ENCODE measurements at places on chromosomes 4 and X. TPM values are rescaled to one million over a fixed set of nuclear protein-coding genes. Genes with fewer than 3 reads are reported as not detected.
A peak's percentile ranks its signal among the peaks of the same experiment; 100 is the strongest.

DNA sequence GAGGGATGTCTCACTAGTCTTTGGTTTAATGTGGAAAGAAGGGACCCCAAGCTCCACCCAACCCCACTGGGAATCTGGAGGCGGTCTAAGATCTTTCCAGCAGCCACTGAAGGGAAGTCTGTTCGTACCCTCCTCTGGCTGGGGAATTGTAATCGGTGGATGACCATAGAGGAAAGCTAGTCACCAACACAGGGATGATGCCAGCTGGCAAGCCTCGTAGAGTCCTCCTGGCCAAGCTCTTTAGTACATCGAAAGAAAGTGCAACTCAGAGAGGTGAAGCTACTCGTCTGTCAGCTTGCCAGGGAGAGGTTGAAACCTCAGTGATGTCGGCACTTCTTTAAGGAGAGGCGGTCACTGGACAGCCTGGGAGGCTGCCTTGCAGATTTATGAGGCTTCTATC, 58.7 kb downstream of the MAMLD1 start:
- no peaks in the 10 kb centered on the region for H3K36me3 ChIP-seq
- no peak for DNase-seq
- H3K27ac ChIP-seq: no peak overlapping the region

GRCh38 chr4:2962614-2963174, 512 bp downstream of the NOP14 start:
- peak overlapping the region; percentile 54 for H3K4me3 ChIP-seq
- peak; percentile 57 for DNase-seq
- peaks cover 23% of the 10 kb centered on the region for H3K4me1 ChIP-seq

GRCh38 chrX:137549073-137549472, 16.9 kb upstream of the ZIC3 start:
- H3K36me3 ChIP-seq: no peaks in the 10 kb centered on the region
- no peak for DNase-seq
- H3K27ac ChIP-seq: no peak overlapping the region
- peaks cover 10% of the 10 kb centered on the region for H3K27me3 ChIP-seq

- H3K27ac ChIP-seq: no peak overlapping the region
- no peaks in the 10 kb centered on the region for H3K36me3 ChIP-seq
- DNase-seq: no peak
- H3K27me3 ChIP-seq: no peaks in the 10 kb centered on the region
- no peak overlapping the region for H3K4me3 ChIP-seq
- H3K4me1 ChIP-seq: no peaks in the 10 kb centered on the region
These were observed 556.8 kb upstream of the LCORL start for GRCh38 chr4:18578307-18578706.

GRCh38 chrX:44155126-44155525, 181.9 kb upstream of the NDP start:
- H3K4me3 ChIP-seq: no peak overlapping the region
- DNase-seq: no peak
- H3K27me3 ChIP-seq: no peaks in the 10 kb centered on the region
- no peaks in the 10 kb centered on the region for H3K4me1 ChIP-seq

GRCh38 chr4:71110499-71110898, 117.0 kb downstream of the DCK start:
- no peaks in the 10 kb centered on the region for H3K36me3 ChIP-seq
- no peak overlapping the region for H3K4me3 ChIP-seq
- H3K27ac ChIP-seq: no peak overlapping the region
- no peaks in the 10 kb centered on the region for H3K4me1 ChIP-seq
- no peak for DNase-seq

EPGN gene
- total RNA-seq: not detected

DNA sequence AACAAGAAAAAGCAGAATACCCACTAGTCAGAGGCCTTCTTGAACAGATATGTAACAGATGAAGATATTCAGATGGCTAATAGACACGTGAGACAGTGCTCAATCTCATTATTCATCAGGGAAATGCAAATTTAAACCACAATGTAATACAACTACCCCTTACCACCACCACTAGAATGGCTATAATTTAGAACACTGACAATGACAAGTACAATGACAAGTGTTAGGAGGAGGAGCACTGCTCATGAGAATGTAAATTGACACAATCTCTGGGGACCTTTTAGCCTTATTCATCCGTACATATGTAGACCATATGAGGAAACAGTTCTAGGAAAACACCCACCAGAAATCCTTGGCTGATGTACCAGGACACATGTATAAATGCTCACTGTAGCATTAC, 13.1 kb downstream of the ZNF81 start:
- H3K27ac ChIP-seq: no peak overlapping the region
- H3K36me3 ChIP-seq: peaks cover 11% of the 10 kb centered on the region
- no peak for DNase-seq
- H3K4me3 ChIP-seq: no peak overlapping the region
- no peaks in the 10 kb centered on the region for H3K4me1 ChIP-seq

DNA sequence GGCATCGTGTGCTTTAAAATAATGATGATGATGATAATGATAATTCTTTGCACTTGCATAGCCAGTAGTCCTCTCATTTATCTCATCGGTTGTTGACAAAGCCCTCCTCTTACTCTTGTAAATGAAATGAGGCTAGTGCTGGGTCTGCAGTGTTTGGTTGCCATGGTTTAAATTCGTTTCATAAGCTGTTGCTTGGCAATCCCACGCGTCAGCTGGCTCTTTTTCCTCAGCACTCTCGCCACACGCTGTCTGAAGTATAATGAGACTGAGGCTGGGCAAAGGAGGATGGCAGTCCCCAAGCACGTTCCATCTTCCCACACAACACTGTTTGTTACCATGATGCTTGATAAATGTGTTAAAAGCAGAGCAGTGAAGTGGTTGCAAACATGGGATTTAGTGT, 15.5 kb downstream of the PAGE4 start:
- H3K36me3 ChIP-seq: no peaks in the 10 kb centered on the region
- H3K27me3 ChIP-seq: no peaks in the 10 kb centered on the region
- no peak overlapping the region for H3K27ac ChIP-seq
- DNase-seq: no peak
- no peaks in the 10 kb centered on the region for H3K4me1 ChIP-seq

DNA sequence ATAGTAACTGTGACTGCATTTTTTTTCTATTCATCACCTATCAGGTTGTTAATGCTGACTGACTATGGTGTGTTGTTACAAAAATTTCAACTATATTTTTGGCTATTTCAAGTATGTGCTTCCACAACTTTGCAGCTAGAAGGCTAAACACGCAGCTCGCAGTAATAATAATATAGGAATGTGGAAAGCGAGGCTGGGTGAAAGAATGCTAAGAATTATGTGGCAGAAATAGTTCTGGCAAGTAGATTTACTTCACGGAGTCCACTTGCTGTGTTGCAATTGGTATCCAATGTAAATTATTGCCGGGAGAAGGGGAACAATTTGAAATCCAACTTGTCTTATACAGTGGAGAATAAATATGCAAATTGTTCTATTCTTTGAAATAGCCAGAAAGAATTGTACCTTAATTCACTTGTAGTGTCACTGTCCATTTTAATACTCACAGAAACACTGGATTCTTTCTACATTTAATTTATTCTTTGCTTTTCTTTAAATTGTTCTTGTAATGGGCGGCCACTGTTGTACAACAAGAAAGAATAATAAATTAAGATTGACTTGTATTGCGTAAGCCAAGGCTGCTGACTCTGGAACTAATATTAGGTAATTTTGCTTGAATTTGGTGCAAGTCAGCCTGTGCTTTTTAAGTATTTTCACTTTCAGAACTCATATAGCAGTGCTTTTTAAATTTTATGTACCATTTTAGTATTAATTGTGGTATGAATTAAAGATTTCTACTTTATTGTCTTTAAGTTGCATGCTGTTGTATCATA, 154.9 kb downstream of the FRMPD4 start:
- no peaks in the 10 kb centered on the region for H3K36me3 ChIP-seq
- no peak overlapping the region for H3K4me3 ChIP-seq

- no peak overlapping the region for H3K4me3 ChIP-seq
- H3K27ac ChIP-seq: no peak overlapping the region
- no peaks in the 10 kb centered on the region for H3K36me3 ChIP-seq
- no peaks in the 10 kb centered on the region for H3K4me1 ChIP-seq
These were observed 19.7 kb downstream of the SHROOM2 start for GRCh38 chrX:9805956-9806355.

DNA sequence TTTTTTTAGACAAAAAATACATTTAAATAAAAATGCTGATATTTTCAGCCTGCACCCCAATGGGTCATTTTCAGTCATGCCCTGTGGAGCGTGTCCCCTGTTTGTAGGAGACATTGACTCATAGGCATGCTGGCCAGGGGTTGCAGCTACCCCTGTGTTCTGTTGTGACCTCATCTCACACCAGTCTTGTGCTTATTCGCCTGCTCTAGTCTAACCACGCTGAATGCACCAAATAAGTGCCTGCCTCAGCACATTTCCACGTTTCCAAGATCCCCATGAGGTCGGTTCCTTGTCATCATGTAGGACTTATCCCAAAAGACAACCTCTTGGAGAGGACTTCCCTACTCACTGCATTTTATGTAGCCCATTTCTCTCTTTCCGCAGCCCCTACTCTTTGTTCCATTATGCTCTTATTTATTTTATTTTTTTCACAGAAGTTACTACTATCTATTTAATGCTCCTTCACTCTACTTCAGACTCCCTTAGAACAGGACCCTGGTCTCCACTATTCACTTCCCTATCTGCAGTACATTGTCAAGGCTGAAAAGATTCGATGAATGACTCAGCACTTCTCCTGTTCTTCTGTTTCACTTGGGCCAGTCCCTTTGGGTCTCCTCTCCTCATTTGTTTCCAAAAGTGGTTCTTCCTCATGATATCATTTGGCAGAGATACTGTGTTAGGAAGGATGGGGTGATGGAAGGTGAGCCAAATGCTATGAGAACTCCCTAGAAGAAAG, 109.7 kb downstream of the MSL3 start:
- no peaks in the 10 kb centered on the region for H3K36me3 ChIP-seq
- H3K4me3 ChIP-seq: no peak overlapping the region
- no peak overlapping the region for H3K27ac ChIP-seq
- no peak for DNase-seq
- no peaks in the 10 kb centered on the region for H3K27me3 ChIP-seq

C4orf50 gene
- 0.15 TPM for total RNA-seq

PNMA6F gene
- not detected for total RNA-seq

GRCh38 chrX:77917294-77917933, 6.9 kb downstream of the ATP7A start:
- no peak for DNase-seq
- H3K27me3 ChIP-seq: no peaks in the 10 kb centered on the region
- H3K36me3 ChIP-seq: no peaks in the 10 kb centered on the region
- no peak overlapping the region for H3K4me3 ChIP-seq
- no peaks in the 10 kb centered on the region for H3K4me1 ChIP-seq
- no peak overlapping the region for H3K27ac ChIP-seq

- peaks cover 6% of the 10 kb centered on the region for H3K36me3 ChIP-seq
- H3K27ac ChIP-seq: peak within 1 kb of the TSS; percentile 99
- peak within 1 kb of the TSS; percentile 93 for H3K4me3 ChIP-seq
- H3K4me1 ChIP-seq: peaks cover 15% of the 10 kb centered on the region
- H3K27me3 ChIP-seq: no peaks in the 10 kb centered on the region
These were observed at the start of gene LRP2BP for GRCh38 chr4:185395238-185395955. Gene LRP2BP, minus strand, starts transcription at chr4:185395924. Its CDS starts 17,738 bp downstream, at chr4:185378186.

DNA sequence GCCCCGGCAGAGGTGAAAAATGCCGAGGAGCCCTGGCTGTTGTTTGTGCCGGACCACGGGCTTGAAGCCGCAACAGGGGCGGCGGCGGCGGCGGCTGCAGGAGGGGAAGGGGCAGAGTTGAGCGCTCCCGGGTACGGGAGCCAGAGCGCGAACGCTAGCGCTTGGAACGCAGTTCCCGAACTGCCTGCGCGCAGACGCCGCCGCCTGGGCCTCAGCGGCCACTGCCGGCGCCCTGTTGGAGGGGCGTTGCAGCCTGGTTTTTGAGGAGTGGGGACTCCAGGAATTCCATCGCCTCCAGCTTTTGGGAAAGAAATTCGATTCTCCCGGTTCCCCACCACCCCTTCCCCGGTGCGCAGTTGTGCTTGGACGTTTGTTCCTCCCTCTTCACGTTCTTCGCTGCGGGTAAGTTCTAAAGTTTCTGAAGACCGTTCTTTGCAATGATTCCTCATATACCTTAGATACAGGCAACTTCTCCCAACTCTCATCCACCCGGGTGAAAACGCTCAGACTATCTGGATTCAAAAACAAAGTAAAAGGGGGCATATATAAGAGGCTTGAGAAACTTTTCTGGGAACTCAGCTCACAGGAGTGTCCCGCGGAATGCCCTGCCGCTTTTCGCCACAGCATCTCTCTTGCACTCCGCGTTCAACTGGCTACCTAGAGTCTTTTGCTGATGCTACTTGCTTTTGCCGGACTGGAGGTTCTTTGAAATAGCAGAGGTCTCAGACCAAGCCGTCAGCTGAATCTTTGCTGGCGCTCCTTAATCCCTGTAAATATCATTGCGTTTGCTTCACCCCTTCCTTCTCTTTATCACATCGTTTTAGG, 1.0 kb downstream of the FAT4 start:
- no peaks in the 10 kb centered on the region for H3K27me3 ChIP-seq
- H3K4me3 ChIP-seq: peak overlapping the region; percentile 68
- peak; percentile 57 for DNase-seq
- H3K4me1 ChIP-seq: peaks cover 23% of the 10 kb centered on the region
- H3K36me3 ChIP-seq: no peaks in the 10 kb centered on the region
- H3K27ac ChIP-seq: peak overlapping the region; percentile 97

DNA sequence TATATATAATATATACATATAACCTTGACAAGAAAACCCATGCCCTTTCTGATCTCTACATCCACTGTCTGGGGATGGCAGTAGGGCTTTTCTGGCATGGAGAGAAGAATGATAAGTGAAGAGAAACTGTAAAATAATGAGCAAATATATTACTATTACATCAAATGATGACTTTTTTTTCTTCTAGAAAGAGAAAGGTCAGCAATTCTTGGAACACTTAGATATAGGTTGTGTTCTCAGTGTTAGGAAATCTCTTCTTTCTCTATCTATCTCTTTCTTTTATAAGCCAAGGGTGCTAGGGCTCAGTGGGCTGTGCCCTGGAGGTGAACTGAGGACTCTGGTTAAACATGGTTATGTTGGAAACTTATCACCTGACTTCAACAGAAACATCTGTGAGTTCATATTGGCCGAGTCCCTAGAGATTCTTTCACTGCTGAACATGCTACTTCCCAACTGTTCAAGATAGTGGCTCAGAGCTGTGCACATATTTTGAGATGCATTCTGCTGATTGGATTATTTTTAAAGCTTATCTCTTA, 265.1 kb downstream of the GBA3 start:
- DNase-seq: no peak
- no peak overlapping the region for H3K4me3 ChIP-seq
- peaks cover 3% of the 10 kb centered on the region for H3K4me1 ChIP-seq
- H3K36me3 ChIP-seq: no peaks in the 10 kb centered on the region
- H3K27ac ChIP-seq: no peak overlapping the region
- no peaks in the 10 kb centered on the region for H3K27me3 ChIP-seq

- H3K27ac ChIP-seq: no peak overlapping the region
- H3K4me1 ChIP-seq: no peaks in the 10 kb centered on the region
- no peak overlapping the region for H3K4me3 ChIP-seq
- no peaks in the 10 kb centered on the region for H3K27me3 ChIP-seq
These were observed 29.3 kb downstream of the CXorf58 start for GRCh38 chrX:23937100-23937499.

FANCB gene
- 2.2 TPM for total RNA-seq

DNA sequence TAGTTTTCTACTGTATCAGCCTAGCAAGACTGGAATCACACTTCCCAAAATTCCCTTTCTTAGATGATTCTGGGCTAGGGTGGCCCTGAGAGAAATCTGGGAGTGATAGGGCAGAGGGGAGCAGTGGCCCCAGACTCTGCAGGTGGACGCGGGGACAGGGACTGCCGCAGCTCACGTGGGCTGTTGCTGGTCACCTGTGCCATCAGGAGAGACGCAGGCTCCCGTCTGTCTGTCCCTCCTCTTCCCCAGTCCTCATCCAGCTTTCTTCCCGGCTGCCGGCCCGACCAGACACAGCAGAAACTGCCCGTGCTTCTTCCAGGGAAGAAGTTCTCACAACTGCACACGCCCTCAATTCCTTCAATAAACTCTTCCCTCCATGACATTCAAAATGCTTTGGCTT, 86.4 kb downstream of the AFAP1 start:
- no peak overlapping the region for H3K4me3 ChIP-seq
- no peaks in the 10 kb centered on the region for H3K36me3 ChIP-seq
- no peak for DNase-seq
- H3K27me3 ChIP-seq: no peaks in the 10 kb centered on the region
- H3K4me1 ChIP-seq: peaks cover 12% of the 10 kb centered on the region

All from thyroid gland (tissue), 4 donors.